Right ventricle myocardium inferior (tissue), 1 donor: ENCODE measurements at places on chromosomes 16 and 17. TPM values are rescaled to one million over a fixed set of nuclear protein-coding genes. Genes with fewer than 3 reads are reported as not detected.
A peak's percentile ranks its signal among the peaks of the same experiment; 100 is the strongest.

DNA sequence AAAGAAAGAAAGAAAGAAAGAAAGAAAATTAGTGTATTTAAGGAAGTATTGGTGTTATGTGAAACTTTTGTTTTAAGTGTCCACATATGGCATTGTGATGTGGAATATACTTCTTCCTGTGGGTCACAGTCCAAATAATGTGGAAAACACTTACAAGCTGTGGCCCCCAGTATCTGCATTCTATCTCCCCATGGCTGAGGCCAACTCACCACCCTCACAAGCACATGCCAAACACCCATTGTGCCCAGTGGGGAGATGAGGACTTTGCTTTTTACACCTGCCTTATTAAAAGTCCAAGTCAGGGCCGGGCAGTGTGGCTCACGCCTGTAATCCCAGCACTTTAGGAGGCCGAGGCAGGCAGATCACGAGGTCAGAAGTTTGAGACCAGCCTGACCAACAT, 4.0 kb upstream of the P2RX5 start:
- peak; percentile 4 for DNase-seq

DNA sequence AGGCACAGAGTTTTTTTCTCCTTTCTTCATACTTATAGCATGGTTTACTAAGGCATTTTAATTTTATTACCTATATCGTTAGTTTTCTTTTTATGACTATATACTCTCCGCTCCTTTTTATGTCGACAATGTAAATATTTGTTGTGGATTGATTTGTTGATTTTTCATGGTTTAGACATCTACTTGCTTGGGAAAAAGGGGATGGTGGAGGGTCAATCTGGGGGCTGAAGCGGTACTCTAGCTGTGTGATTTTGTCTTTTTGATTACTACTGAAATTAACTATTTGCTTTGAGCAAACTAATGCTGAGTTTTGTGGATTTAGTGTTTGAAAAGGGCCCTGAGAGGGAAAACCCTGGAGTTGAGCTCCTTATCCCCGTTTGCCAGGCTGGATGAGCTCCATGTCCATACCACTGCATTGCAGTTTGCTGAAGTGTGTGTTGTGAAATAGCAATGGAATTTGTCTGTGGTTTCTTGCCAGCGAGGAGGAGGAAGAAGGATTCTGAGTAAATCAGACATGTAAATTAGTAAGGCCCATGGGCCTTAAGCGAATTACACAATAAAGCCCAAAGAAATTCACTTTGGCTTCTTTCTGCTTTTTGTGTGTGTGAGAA, 72.0 kb downstream of the FTO start:
- no peak for DNase-seq

- DNase-seq, result peak; percentile 82
These were observed 12.0 kb downstream of the RARA start for GRCh38 chr17:40320756-40321523.

DNA sequence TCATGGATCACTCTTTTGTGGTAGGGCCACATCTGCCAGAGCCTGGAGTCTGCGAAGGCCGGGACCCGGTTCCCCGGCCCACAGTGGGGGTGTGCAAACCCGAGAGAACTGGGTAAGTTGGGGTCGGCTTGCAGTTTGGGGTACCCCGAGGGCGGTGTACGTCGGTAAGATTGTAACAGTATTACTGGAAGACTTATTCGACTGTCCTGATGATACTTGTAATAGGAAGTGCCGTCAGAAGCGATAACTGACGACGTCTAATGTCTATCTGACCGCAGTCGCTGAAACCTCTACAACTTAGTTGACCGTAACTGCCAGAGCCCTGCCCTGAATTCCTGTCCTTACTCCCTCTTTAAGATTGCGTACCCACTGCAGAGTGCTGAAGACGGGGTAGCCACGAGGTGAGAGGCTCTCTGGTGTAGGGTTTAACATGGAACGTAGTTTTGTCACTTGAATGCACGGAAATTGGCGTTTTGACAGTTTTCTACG, 24.0 kb downstream of the TRPV2 start:
- no peak for DNase-seq

- no peak for DNase-seq
These were observed 2.6 kb downstream of the GTF3C1 start for GRCh38 chr16:27547134-27547533.

- DNase-seq, result no peak
These were observed 8.2 kb downstream of the UBE2O start for GRCh38 chr17:76444518-76445311.

DNA sequence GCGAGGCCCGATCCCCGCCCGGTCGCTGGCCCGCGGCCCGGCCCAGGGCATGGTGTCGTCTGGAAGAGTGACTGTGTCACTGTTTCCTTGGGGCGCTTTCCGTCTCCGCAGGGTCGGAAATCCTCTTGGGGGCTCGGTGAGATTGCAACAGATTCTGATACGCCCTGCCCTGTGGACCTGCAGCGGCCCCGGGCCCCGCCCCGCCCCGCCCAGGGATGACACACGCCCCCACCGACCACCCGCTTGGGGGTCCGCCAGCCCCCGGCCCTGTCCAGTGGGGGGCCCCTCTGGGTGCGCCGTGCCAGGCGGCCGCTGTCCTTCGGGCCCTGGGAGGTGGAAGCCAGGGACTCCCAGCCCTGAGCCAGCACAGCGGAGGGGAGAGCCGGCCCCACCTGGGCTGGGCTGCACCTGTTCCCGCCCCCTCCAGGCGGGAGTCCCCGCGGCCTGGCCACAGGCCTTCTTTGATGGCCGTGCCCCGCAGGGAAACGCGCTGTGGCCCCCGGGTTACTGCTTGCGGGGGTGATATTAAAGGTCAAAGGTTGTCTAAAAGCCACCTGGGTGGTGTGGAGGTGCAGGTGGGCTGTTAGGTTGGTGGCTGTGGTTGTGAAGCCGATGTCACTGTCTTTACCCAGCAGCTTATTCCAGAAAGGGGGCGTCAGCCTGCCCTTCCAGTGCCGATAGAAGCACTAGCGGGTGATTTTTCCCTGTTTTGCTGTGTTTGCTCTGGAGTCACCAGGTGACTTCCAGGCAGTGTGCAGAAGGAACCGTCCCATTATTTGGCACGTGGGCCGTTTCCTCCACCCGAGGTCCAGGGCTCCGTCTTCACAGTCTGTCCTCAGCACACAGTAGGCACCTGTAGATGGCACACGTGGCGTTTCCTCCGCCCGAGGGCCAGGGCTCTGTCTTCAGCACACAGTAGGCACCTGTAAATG, 752 bp downstream of the TBC1D24 start:
- peak; percentile 63 for DNase-seq

- DNase-seq, result no peak
These were observed 20.8 kb upstream of the NOL11 start for GRCh38 chr17:67696853-67697498.

GRCh38 chr17:20059728-20060188, 50.6 kb downstream of the SPECC1 start:
- DNase-seq, result no peak

DNA sequence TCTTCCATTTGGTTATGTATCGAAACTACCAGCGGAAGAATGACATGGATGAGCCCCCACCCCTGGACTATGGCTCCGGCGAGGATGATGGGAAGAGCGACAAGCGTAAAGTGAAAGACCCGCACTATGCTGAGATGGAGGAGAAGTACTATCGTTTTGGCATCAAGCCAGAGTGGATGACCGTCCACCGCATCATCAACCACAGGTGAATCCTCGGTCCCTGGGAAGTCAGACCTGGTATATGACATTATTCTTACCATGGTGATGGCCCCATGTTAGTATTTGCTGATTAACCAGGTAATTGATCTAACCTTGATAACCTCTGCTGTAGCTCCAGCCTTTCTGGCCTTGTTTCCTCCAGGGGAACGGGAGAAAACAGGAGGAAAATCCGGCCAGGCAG, 8.5 kb downstream of the CHD3 start:
- no peak for DNase-seq

DNA sequence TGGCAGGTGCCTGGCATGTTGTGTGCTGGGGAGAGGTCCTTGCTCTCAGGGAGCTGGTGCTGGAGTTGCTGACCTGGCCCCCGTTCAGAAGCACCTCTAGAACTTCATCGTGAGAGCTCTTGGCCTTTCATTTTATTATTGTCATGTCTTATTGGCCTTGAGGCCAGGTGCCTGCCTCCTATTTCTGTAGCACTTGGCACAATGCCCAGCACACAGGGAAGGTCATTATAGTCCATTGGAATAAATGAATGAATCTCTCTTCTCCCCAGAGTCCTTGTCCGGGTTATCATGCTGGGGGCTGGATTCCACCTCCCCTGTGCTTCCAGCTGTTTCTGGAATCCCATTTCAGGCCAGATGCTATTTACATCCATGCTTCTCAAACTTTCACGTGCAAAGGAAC, 169.2 kb downstream of the HAPSTR1 start:
- no peak for DNase-seq

The KRT32 gene
- not detected for total RNA-seq

The SCARF1 gene
- total RNA-seq, result 12.4 TPM

The CHD9NB gene
- 1.4 TPM for total RNA-seq

The MFSD6L gene
- total RNA-seq, result 0.11 TPM

The TBC1D3I gene
- total RNA-seq, result not detected
